NCI-H187 (cell line): ENCODE measurements at places on chromosomes 5 and 9.

DNA sequence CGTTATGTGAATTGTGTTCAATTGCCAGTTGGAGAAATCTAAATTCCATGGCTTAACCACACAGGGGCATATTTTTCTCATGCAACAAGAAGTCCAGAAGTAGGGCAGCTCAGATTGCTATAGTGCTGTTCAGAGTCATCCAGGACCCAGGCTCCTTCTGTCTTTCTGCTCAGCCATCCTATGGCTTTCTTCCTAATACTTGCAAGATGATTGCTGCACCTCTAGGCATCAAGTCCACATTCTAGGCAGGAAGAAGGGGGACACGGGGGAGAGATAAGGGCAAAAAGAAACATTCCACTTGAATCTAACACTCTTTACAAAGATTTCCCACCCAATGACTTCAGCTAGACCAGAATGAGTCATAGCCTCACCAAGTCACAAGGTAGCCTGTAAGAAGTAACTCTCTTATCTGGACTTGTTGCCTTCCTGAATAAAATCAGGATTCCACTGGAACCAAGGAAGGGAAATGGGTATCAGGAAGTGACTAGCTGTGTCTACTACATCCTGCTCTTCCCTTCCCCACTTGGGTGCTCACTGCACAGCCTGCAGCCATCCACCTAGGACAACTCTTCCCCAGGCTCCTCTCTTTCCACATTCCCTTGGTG lies 5.3 kb downstream of the ERAP2 start:
- DNase-seq, result no peak

GRCh38 chr5:167759057-167759821 lies 532.2 kb upstream of the WWC1 start:
- DNase-seq, result no peak

- no peak for DNase-seq
Measured at GRCh38 chr5:58407042-58407719, 52.7 kb downstream of the PLK2 start.

DNA sequence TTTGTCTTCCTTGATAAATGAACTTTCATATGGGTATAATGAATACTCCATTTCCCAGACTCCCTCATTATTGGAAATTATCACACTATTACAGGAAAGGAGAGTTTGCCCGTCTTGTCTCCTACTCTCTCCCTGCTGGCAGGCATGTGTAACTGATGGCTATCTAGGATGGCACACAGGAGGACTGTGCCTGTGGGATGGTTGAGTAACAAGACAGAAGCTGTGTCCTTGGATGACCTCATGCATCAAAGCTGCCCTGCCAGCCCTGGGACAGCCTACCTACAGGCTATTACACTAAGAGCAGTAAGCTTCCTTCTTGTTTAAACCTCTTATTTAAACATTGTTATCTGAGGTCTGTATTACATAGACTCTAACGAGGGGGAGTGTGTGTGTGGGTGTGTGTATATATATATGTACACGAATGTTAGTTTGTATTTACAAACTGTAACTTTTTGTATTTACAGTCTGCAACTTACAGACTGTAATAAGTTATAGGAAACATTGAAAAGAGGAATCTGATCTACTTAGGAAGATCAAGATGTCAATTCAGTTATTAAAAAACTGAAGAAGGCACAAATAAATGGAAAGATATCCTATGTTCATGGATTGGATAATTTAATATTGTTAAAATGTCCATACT lies 247.6 kb upstream of the ACO1 start:
- DNase-seq, result no peak

DNA sequence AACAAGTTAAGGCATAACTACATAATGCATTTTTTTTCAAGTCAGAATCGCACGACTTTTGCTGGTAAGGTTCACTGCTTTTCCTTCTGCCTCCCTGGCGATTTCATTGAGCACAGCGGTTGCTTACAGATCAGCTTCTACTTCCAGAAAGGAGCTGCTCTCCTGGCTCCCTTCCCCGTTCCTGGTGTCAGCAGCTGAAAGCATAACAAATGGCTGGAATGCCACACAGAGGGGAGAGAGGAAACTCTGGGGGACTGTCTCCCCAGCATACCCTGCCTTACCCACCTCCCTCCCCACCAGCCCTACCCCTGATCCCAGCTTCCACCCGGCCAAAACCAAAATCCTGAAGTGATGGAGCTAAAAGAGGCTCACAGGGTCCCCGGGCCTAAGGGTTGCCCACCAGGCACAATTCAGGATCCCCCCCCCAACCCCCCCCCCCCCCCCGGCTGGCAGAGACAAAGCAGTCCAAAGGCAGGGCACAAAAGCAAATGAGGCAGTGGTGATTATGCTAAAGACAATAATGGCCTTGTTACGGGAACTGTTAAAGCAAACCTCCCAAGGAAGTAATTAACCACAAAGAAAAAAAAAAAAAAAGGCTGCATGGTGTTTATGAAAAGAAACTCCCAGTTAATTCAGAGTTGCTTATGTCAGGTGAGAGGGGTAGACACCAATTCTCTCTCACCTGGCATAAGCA lies 126.1 kb upstream of the WWC1 start:
- DNase-seq, result no peak

DNA sequence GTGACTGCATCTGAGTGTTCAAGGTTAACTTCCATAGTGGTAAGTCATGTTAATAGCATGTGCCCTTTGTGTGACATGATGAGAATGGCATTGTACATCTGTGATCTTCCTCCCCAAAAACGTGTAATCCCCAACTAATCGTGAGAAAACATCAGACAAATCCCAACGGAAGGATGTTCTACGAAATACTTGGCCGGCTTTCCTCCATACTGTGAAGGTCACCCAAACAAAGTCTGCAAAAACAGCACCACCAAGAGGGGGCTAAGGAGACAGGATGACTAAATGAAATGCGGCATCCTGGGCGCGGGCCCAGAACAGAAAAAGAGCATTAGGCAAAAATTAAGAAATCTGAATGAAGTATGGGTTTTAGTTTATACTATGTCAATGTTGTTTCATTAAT lies 81.8 kb downstream of the MED10 start:
- DNase-seq, result no peak

DNA sequence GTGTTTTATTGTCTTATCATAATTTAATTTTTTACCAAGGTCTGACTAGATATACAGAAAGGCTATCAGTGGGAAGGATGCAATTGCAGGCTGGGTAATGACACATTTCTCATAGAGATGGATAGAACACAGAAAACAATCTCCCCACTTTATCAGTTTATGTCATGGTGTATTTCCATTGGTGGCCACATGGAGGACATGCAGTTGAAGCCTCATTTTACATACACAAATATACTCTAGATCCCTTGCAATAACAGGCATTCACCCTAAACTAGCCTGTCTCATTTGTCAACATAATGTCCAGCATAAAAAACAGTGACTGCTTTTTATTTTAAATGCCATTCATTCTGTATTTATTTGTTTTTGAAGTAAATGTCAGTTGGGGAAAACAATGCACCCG lies 526.3 kb downstream of the GABRG2 start:
- DNase-seq, result no peak

GRCh38 chr5:121701731-121702130 lies 150.0 kb upstream of the FTMT start:
- no peak for DNase-seq
